ENCODE measurements at places on chromosomes 11 and 22.

- no peak for DNase-seq
Measured at GRCh38 chr22:39173050-39173706, 20.7 kb upstream of the CBX7 start.

DNA sequence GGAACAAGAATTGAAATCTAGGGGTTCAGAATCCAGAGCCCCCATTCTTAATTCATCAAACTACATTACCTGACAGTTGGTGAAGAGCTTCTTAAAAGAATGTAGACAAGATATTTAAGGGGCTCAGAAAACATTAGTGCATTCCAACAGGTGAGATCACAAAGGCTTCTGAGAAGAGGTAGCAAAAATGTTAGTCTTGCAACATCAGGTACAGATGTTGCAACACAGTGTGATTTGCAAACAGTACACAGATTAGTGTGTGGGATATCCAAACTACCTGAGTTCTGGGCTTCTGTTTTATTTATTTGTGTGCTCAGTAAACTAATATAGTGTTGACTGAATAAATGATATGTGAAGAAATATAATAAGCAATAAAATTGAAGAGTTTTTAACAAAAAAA lies 11.8 kb downstream of the CASP4 start:
- no peak for DNase-seq

GRCh38 chr11:1793081-1793480 lies 29.4 kb upstream of the CTSD start:
- DNase-seq: no peak

DNA sequence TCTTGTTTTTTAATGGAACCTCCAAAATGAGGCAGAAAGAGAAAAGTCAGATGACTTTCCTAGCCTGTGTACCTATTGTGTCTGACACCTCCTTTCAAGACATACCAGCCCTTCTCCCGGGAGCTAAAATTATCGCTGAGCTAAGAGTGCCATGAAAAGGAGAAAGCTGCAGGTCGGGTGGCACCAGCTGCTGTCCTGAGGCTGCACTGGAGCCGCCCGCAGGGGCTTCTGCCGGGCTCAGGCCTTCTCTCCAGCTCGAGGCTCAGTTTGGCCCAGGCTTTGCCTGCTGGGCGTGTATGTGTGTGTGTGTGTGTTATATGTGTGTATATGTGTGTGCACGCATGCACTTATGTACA lies 27.7 kb upstream of the RAB1B start:
- DNase-seq: no peak

DNA sequence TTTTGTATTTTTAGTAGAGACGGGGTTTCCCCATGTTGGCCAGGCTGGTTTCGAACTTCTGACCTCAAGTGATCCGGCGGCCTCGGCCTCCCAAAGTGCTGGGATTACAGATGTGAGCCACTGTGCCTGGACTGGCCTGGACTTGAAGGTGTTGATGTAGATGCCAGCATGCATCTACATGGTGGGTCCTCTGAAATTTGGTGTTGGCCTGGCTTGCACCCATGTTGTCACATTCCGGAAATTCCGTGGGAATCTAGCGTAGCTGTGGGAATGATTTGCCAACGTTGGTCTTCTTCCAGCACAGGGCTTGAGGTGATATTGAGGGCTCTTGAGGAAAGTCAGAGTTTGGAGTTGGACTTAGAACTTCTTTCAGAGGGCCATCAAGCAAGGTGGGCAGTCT lies 6.5 kb downstream of the PACS1 start:
- DNase-seq: no peak
